ENCODE measurements at places on chromosomes 11 and 22.
A peak's percentile ranks its signal among the peaks of the same experiment; 100 is the strongest.

DNA sequence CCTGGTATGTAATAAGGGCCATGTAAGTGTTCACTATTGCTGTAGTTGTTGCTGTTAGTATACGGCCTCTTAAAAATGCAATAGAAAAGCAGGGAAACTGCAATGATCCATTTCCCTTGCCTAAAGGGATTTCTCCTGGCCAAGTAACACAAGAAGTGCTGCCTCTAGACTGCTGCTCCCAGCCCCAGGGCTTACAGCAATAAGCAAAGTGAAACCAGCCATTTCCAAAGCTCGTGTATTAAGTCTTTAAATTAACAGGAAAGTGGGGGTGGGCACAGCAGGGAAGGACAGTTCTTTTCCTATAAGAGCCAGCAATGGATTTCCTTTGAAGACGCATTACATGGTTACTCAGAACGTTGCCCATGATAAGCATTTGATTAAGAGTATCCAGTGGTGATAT is 36.9 kb upstream of the WT1 start:
- no peak for DNase-seq

DNA sequence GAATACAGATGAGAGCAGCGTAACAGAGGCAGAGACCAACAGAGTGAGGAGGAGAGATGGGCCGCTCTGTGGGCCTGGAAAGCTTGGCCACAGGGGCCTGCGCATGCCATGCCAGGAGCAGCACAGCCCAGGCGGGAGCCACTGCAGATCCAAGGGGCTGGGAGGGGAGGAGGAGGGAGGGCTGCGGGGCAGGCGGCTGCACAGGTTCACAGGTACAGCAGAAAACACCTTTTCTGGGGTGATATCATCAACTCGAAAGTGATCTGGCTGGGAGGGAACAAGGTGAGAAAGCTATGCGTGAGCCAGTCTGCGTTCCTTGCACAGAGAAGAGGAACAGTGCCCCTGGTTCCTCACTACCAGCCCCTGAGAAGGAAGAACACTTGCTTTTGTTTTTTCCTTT is 14.8 kb downstream of the VPS37C start:
- no peak for DNase-seq

DNA sequence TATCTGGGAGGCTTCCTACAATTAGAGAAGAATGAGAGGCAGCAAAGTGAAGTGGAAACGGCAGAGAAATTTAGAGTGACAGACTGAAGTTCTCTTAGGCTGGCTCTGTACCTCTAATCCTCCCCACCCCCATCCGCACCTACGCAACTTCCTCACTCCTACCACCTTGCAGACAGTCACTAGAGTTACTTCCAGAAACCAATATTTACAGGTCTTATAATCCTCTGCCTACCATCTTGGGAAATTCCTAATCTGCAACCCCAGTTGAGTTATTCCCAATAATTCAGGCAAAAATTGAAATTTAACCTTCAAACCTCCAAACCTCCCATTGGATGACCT is 71.7 kb downstream of the PAK1 start:
- no peak for DNase-seq

GRCh38 chr11:126288237-126288636 is 5.3 kb downstream of the TIRAP start:
- DNase-seq: no peak

- peak; percentile 47 for DNase-seq
Observed at GRCh38 chr11:61384271-61385242, 7.8 kb upstream of the TMEM216 start.

DNA sequence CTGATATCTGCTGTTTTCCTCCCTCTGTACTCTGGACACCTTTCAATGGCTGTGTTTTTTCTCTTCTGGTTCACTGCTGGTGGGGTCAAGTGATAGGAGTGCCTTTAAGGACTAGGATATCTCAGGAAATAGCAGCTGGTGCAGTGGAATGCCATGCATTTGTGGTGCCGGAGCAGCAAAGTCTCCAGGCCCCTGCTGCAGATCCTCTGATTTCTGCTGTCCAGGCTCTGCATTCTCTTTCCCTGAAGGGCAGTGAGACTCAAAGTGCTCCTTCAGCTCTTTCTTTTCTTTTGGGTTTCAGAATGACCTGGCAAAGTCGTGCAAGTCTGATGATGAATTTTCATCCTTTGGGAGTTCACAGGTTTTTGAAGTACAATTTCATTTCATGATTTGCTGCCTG is 774.3 kb downstream of the FAM181B start:
- peak; percentile 69 for DNase-seq

- DNase-seq: no peak
Observed at GRCh38 chr22:38111925-38112355, 1.5 kb upstream of the BAIAP2L2 start.

DNA sequence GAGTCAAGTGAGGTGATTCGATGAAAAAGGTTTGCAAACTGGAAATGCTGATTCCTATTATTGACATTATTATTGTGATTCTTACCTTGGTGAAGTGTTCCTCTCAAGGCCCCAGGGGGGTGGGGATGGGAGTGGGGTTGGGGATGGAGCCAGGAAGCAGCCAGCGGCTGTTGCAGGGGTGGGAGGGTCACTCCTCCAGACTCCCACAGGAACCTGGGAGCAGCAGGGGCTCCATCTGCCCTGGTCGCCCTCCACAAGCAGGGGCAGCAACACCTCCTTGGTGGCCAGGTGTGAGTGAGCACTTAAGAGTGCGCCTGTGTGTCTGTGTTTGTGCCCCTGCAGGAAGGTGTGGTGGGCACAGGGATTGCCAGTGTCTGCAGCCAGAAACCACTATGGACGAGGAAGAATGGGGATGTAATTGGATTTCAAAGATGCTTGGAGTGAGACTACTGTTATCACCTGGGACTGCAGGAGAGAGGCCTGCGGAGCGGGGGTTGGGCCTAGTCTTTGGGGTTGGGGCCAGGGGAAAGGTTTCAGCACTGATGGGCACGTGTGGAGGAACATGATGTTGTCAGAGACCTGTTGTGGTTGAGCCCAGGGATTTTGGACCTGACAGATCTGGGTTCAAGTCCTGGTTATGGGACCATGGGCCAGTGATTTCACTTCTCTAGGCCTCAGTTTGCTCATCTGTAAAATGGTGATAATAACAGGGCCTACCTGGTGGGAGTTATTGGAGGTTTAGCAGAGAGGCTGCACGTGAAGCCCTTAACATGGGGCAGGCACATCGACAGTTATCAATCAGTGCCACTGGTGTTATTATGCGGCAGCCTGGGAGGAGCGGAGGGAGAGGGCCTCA is 3.6 kb upstream of the TP53I11 start:
- no peak for DNase-seq

DNA sequence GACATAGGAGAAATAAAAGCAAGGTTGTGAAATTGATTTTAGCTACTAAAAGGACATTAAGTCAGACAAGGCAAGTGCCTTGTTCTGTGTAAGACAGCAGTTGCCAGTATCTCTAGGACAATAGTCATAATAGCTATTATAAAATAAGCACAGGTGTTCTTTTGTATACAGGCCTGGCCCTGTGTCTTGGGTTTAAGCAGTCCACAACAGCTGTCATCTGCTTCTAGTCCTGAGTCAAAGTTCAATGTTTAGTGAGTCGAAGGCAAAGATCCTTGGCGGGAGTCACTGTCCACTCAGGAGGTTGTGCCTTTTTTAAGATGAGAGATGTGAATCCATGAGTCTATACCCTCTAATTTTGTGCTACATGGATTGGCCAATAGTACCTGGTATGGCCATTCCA is 79.5 kb downstream of the SC5D start:
- no peak for DNase-seq

DNA sequence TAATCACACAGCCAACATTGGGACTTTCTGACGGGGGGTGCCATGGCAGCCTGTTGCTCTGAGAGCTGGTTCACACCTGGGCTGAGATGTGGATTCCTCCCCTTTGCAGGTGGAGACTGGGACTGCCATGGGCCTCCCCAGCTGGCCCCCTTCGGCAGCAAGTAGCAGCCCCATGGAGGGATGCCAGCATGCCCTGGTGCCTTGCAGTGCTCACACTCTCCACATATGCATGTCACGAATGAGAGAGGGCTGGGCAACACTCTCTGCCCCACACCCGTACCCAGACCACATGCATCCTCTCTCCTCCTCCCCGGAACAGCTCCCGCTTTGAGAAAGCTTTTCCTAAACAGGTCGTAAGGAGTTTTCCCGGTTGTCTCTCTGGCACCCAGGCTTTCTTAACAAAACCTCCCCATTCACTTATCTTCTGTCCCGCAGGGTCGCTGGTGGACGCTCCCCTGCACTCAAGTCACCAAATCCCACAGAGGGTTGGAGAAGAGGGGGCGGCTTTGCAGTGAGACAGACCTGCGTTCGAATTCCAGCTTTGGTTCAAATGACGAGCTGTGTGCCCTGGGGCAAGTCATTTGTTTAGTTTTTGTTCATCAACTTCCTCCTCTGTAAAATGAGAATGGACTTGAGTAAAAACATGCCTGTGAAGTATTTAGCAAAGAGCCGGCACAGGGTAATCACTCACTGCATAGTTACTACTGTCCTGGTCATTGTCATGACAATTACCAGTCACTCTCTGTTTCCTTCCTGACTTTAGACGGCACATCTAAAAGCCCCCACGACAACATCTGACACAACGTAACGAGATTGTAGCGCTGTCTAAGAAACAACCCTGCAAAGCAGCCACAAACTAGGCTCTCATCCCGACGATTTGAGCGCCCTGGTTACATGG is 231.3 kb upstream of the B3GAT1 start:
- peak; percentile 78 for DNase-seq

DNA sequence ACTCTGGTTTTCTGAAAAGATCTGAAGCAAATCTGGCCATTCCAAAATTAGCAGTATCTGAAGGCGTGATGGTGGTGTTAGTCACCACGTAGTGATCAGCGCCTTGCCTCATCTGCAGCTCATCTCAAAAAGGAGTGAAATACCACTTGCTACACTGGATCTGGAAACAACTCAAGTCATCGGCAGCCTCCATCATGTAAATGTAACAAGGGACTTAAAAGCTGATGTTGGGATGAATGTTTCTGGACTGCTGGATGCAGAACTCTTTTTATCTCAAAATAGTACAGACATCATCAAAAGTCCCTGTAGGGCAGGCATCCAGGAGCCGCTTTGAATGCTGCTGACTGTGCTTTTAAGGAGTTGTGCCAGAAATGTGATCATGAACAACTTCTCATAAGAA is 14.1 kb upstream of the APLP2 start:
- no peak for DNase-seq

DNA sequence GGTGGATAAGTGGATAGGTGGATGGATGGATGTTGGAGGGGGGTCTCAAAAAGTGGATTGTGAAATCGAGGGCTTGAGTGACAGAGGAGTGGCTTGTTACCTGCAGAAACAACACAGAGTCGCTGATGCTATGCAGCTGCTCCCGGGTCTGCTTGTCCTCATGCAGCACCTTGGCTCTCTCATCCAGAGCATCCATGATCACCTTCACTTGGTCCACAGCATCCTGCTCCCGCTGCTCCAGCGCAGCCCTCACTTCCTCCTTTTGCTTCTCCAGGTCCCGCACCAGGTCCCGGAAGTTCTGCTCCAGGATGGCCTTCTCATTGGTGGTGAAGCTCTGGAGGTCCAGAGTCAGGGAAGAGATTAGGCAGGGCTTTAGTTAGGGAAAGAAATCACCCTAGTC is 10.7 kb downstream of the TRIM29 start:
- no peak for DNase-seq

GRCh38 chr11:14079011-14079410 is 116.5 kb downstream of the SPON1 start:
- DNase-seq: no peak

GRCh38 chr22:32165681-32166080 is 6.6 kb upstream of the C22orf42 start:
- no peak for DNase-seq

- no peak for DNase-seq
Observed at GRCh38 chr11:10329356-10329755, 24.5 kb downstream of the ADM start.

- DNase-seq: no peak
Observed at GRCh38 chr11:130510407-130511006, 62.1 kb downstream of the ADAMTS15 start.

DNA sequence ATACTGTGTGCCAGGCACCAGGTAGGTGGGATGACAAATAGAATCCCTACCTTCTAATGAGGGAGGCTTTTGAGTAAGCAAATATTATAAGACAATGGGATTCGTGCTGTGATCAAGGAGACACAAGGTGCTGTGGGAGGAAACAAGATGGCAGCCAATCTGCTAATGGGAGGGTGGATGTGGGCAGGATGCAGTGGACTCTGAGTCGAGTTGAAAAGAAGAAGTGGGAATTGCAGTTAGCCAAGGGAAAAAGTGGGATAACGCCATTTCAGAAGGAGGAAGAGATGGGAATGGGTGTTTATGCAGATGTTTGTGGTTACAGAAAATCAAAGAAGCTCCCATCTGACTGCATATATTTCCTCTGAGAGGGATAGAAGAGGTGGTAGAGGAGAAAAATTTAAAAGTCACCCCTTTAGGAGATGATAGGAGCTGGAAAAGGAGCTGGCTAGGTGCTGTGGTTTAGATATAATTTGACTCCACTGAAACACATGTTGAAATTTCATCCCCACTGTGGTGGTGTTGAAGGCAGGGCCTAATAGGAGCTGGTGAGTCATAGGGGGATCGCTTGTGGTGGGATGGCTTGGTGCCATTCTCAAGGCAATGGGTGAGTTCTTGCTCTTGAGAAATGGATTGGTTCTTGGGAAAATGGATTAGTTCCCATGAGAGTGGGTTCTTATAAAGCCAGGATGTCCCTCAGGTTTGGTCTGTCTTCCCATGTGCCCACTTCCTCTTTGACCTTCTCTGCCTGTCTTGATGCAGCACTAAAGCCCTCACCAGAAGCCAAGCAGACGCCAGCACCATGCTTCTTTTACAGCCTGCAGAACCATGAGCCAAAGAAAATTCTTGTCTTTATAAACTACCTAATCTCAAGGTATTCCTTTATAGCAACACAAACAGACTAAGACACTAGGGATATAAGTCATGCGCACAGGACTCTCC is 30.0 kb upstream of the POU2AF1 start:
- DNase-seq: no peak

DNA sequence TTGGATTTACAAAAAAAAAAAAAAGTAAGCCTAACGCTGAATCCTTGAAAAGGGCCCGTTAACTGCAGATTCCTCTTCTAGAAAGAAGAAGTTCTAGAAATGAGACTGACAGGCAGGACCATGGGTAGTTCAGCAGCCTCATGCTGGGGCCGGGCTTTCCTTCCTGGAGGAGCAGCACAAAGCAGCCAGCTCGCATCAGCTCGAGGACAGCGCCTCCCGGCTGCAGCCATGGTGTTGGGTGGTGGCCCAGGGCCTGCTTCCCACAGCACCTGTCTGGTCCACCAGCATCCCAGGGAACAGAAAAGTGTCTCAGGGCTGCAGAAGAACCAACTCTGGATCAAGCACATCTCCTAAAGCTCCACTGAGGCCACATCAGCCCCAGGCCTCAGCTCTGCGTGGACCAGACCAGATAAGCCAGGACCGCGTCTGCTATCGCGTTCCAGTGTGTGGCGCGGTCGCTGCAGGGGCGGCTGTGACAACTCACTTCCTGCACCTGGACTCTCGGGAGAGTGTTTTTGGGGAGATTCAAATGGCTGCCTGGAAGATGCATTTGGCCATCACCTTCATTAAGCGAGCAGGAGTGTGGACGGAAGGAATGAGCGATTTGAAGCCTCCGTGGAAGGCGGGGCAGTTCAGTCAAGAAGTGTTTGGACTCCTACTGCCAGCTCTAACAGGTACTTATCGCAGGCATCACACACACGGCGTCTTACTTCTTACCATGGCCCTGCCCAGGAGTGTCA is 53.5 kb downstream of the MYH9 start:
- peak; percentile 67 for DNase-seq

Measured in ELF-1 (cell line).